ENCODE measurements at places on chromosomes 11 and 22.

GRCh38 chr22:20248461-20248978, 19.6 kb downstream of the RTN4R start:
- no peak for DNase-seq

GRCh38 chr22:31122532-31123291, at the start of gene INPP5J:
TSS of gene INPP5J (plus strand) at chr22:31122966. CDS start at chr22:31123015, 49 bp downstream.
- DNase-seq = peak; percentile 48

DNA sequence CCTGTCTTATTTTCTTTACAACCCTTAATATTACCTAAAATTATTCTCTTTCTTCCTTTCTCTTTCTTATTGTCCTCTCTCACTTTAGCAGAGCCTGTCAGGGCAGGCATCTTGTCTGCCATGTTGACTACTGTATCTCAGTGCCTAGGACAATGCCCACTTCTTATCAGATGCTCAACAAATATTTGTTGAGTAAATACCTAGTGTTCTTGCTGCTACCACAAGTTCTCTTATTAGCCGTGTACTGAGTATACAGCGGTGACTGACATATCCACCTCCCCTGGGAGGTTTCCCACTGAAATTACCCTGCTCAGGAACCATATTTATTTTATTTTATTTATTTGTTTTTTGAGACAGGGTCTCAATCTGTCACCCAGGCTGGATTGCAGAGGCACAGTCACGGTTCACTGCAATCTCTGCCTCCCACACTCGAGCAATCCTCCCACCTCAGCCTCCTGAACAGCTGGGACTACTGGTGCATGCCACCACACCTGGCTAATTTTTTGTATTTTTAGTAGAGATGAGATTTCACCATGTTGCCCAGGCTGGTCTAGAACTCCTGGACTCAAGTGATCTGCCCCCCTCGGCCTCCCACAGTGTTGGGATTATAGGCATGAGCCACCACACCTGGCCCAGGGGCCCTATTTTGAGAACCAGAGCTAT, 6.7 kb downstream of the HPX start:
- no peak for DNase-seq

GRCh38 chr22:46907241-46908215, 145.1 kb downstream of the TBC1D22A start:
- no peak for DNase-seq

DNA sequence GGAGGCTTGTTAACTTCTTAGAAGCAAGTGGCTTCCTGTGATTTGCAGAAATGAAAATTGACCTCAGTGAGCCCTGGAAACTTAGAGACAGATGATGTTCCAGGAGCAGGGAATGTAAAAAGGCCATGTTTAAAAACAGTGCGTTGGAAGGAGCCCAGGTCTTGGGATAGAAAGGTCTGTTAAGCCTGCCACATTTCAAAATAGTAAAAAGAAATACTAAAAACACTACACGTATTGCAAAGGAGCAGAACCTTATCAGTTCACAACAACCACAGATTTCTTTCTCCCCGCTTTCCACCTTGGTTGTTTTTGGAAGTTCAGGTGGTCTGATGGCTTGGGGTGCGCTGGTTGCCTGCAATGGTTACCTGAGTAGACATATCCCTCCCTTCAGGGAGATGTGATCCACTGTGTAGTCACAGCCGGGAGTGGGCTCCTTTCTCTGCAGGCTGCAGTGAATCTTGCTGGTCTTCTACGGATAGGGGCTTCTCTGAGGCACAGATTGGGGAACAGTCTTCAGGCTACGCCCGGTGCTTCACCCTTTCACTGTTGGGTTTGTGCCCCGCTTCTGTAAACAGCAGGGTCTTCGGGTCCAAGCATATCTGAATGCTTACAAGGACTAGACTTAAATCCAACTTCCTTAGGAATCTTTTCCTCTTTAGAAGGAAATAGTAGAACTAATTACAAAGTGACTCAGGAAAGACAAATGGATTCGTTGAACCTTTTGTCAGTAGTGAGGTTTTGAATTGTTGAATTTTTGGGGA, 1.9 kb downstream of the TEAD1 start:
- DNase-seq = no peak
